AML-193 (cell line): ENCODE measurements at places on chromosomes 16 and 17.

GRCh38 chr16:6020162-6020985, 922.8 kb upstream of the EEF2KMT start:
- DNase-seq = no peak

- peak; percentile 87 for DNase-seq
These were observed 14.6 kb upstream of the CSNK1D start for GRCh38 chr17:82287868-82288801.

- DNase-seq = no peak
These were observed 718 bp upstream of the RPH3AL start for GRCh38 chr17:353213-353837.

- no peak for DNase-seq
These were observed 845 bp downstream of the P3H4 start for GRCh38 chr17:41810659-41811548.

DNA sequence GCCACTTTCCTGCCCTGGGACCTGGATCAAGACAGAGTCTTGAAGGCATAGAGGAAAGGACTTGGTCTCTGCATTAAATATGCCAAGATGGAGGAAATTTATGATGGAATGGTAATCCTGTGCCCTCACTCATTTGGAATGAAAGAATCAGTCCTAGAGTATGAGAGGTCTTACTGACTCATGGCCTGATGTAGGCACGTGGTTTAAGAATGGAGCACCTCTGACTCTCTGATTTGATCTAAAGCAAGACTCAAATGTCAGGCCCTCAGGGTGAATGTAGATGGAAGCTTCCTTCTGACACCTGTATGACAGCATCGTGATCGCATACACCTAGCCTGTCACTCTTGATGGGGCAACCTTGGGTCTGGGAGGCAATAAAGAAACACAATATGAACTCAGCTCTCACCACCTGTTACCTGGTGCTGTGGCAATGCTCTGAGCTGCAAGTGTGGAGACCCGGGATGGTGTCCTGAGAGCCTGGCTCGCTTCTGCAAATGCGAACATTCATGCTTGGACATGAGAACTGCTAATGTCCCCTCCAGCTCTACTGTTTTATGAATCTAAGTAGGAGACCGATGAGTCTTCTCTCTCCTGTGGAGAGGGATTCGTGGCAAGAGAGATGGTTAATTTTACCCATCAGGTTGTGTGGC, 229.9 kb downstream of the ABCC12 start:
- DNase-seq = no peak

DNA sequence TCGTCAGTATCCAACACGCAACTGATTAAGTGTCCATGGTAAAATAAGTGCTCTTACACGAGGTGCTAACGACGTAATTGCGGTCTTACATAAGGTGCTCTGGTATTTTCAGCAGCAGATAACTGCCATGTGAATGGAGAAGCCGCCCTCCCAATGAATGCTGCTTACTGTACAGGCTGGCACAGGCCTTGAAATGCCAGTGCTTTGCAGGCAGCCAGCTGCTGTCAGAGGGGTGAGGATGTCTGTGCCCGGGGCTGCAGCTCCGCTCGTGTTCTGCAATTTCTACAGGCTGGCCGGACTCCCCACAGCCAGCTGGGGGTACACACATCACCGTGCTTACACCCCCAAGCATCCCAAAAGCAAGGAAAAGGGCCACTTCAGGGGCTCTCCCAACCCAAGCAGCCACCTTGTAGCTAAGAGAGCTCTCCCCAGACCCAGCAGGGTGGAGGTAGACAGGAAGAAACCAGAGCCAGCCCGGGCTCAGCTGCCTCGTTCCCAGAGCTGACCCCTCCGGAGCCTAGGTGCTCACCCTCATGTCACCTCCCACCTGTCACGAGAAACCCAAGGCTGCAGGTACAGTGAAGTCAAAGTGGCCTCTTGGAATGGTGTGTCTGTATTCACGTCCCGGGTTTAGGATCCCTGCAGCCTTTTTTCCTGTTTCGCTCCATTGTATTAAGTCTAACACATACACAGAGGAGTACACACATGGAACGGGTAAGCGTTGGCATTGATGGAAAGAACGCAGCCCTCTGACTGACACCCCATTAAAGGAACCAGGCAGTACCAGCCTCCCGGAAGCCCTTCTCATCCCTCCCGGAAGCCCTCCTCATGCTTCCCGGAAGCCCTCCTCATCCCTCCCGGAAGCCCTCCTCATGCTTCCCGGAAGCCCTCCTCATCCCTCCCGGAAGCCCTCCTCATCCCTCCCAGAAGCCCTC, 27.2 kb upstream of the RPH3AL start:
- no peak for DNase-seq

DNA sequence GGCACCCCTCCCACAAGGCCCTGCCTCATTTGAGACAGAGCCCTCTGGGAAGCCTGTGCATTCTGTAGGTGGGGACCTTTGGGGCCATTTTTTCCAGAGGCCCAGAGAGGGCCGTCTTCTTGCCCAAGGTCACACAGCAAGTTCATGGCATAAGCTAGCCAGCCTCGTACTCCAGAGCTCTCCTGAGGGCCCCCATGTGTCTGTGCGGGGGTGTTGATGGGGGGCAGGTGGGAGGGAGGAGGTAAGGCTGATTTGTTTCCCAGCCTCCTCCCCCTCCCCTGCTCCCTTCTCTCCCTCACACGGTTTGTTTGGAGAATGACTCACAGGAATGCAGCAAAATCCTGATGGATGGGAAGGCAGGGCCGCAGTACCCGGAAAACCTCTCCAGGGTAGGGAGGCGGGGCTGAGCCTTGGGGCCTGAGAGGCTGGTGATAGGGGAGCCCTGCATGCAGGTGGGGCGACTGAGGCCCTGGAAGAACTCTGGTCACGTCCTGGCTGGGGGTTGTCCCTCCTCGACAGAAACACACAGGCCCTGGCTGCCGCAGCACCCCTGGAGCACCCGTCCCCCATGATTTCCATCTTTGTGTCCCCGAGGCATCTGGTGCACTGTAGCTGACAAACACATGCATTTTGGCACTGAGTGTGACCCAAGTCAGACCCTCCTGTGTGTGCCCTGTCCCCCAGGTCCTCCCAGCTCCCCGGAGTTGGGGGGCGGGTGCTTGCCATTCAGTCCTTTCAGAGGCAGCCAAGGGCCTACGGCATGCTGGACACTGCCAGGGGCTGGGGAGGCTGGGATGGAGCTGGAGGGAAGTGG, 29.7 kb downstream of the RAI1 start:
- DNase-seq = no peak

DNA sequence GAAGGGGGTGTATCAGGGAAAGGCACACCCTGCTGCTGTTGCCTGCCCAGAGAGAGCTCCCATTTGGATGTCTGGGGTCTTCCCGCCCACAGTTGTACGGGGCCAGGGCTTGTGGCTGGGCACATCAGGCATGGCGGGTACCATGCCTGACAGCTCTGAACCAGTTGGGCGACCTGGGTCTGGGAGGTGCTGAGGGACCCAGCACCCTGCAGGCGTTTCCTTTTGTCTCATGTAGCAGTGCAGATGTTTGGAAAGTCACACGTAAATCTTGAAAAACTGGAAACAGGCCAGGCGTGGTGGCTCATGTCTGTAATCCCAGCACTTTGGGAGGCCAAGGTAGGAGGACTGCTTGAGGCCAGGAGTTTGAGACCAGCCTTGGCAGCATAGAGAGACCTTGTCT, 8.4 kb upstream of the JPT2 start:
- DNase-seq = no peak

- DNase-seq = no peak
These were observed 578.7 kb upstream of the CDH11 start for GRCh38 chr16:65700596-65700995.

- no peak for DNase-seq
These were observed 52.6 kb downstream of the ERN1 start for GRCh38 chr17:64077379-64077778.

DNA sequence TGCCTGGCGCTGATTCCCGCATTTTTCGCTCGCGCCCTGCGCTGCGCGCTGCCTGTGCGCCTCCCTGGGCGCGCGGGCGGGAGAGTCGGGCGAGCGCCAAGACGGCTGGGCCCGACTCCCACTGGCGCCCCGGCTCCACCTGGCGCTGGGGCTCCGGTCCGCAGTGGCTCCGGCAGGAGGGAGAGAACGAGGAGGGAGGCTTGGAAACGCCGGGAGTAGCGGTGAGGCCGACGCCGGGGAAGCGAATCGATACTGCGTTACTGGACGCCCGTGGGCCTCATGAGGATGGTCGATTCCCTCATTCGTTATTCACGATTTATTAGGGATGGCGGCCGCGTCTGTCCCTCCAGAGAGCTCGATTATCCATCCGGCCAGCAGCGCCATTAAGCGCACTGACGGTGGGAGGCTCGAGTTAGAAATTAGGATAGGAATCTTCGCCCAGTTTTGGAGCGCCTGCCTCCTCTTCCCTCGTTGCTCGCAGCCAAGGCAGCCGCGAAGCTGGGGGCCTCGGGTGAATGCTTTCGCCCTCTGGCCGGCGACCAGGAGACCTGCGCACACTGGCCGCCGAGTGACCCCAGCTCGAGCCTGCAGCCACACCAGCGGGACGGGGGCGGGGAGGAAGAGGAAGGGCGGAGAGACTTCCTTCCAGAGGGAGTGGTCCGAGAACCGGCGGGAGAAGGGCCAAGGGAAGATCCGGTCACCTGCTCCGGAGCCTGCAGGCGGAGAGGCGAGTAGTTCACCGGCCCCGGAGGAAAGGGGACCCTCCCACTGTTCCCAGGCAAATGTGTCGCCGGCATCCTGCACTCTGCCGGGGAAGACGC, 1.3 kb upstream of the PCGF2 start:
- no peak for DNase-seq

- DNase-seq = no peak
These were observed 35.5 kb downstream of the DNAH17 start for GRCh38 chr17:78541488-78542206.

GRCh38 chr17:78231991-78232858, 794 bp downstream of the TMEM235 start:
- no peak for DNase-seq

GRCh38 chr17:18331879-18332278, 16.8 kb downstream of the SMCR8 start:
- DNase-seq = no peak

DNA sequence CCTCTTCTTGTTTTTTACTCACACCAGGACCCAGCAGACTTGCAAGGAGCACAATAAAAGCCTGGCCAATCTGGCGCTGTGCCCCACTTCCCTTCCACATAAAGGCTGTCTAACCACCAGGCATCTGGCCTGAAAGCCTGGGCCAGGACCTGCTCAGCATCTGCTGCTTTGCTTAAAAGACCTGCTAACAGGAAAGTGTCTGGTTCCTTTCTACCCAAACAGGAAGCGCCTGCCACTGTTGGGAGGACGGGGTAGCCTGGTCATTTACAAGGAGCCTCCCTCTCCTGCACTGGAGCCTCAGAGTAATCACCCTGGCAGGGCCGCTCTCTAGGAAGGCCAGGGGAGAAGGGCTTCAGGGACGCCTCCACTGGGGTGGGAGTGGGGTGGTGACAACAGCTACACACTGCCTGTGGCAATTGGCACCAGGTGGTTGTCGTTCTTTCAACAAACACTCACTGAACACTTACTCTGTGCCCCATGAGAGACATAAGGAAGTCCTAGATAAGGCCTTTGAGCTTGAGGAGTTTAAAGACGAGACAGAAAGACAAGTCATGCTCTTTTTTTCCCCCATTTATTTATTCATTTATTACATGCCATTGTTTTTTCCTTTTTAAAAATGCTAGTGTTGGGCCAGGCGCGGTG, 6.3 kb upstream of the MMP28 start:
- peak; percentile 77 for DNase-seq

DNA sequence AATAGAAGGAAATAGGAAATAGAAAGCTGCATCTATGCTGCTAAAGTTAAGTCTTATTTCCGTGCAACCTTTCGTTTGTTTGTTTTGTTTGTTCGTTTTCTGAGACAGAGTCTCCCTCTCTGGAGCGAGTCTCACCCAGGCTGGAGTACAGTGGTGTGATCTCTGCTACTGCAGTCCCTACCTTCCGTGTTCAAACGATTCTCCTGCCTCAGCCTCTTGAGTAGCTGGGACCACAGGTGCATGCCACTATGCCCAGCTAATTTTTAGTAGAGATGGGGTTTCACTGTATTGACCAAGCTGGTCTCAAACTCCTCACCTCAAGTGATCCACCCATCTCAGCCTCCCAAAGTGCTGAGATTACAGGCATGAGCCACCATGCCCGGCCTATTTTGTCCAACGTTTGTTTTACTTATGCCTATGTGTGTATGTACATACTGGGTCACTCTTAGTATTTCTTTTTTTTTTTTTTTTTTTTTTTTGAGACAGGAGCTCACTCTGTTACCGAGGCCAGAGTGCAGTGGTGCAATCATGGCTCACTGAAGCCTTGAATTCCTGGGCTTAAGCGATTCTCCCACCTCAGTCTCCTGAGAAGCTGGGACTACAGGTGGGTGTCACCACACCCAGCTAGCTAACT, 16.8 kb downstream of the BMERB1 start:
- no peak for DNase-seq

DNA sequence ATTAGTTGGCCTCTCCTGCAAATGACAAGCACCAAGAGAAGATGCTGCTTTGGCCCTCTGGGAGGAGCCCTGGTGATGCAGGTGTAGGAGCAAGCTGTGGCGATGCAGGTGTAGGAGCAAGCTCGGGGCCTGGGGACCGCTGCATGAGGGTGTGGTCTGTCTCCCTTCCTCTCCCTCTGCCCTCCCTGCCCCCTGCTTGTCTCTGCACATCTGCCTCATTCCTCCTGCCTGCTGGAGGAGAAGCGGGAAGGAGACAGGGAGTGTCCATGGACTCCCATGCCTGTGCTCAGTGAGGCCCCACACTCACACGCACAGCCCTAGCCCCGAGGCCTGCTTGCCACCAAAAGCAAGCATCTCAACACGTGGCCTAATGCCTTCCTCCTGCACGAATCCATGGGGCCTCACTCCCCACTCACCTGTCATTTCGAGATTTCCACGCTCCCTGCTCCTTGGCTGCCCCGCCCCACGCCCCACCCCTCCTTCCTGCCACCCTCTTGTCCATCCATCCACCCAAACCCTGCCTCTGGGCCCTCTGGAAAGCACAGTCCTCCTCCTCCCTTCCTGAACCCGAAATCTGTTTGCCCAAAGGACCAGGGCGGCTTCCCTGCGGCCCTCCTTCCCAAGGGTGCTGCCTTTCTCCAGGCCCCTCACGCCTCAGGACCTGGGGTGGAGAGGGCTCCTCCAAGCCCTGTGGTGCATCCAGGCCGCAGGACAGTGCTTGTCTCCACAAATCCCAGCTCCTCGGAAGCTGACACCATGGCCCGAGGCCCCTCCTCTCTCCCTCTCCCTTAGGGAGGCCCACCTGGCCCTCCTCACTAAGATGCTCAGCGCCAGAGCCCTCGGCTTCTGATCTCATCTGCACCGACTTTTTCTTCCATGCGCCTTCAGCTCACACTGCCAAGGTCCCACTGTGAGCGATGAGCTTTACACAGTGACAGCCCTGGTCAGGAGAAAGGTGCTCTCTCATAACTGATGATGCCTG, 11.8 kb upstream of the ALDH3A1 start:
- no peak for DNase-seq
